A549 (cell line): ENCODE measurements at places on chromosomes 4 and X.

DNA sequence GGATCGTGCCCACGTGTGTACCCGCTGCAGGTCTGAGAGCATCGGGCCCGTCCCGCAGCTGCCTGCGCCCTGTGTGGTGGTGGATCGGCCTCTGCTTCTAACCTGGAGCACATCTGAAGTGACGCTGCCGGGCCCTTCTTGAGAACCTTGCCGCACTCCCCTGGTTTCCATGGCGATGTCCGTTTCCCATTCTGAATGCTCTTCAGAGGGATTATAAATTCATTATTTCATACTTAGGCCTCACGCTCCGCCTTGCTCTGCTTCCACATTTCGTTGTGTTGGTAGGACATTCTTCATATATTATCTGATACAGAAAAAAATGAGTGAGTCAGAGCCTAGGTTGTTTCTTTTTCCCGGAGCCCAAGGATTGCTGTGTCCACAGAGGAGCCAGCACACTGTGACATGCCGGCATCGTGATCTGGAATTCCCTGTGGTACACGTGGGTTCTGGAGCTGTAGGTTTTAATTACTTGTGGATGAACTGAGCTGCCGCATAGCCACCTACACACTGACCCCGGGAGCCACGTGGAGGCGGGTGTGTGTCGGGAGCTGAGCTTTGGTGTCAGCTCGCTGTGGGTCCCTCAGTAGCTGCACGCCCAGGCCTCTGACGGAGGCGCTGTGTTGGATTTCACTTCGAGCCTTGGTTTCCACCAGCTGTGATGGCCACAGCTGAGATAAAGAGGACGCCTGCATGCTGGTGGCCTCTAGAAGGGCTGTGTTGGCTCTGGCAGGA lies 63.4 kb downstream of the PSAPL1 start:
- DNase-seq = no peak

GRCh38 chr4:42397635-42398170 lies 415 bp downstream of the SHISA3 start:
- DNase-seq = no peak

DNA sequence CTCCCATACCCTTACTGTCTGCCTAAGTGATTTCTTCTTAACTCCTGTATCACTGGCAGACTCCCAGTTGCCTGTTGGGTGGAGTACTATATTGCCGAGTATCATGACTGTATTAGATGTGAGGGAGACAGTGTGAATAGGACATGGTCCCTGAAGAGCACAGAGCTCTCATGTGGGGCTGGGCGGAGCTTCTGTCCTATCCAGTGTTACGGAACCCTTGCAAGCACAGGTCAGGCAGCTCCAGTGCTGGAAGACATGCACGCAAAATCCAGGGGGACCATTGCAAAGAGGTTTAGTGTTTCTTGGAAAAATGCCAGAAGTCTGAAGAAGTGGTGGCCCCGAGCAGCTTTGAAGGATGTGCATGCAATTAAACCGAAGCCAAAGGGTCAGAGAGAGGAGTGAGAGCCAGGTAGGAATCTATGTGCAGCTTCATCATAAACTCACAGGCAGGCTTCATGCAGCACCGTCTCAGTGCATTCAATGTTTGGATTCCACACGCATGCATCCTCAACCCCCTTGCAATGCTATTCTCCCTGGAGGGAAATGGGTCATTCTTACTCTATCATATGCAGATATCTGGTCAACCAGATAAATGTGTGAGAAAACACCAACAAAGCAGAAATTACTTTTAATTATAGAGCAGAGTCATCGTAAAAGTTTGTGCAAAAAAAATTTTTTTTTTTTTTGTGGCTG lies 49.7 kb upstream of the DHRSX start:
- no peak for DNase-seq

DNA sequence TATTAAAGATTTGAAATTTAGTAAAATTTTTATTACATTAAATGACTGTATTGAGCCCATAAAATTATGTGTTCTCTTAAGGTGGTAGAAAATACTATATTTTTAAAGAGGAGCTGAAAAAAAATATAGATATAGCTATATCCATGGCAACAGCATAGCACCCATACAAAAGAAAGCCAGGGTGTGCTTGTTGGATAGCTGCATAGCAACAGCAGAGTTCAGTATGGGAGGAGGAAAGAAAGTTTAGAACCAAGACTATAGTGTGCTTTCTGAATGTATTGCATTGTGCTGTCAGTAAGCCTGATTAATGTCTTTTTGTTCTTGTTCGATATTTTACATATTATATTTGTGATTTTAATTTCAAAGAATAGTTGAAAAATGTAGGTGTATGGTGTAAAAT lies 78.4 kb downstream of the GRID2 start:
- DNase-seq = no peak

- DNase-seq = peak; percentile 58
Observed at GRCh38 chrX:74383611-74384010, 37.7 kb upstream of the SLC16A2 start.

- DNase-seq = no peak
Observed at GRCh38 chrX:85685843-85686242, 306.4 kb upstream of the POF1B start.
